Activated CD8-positive, alpha-beta memory T cell treated with anti-CD3 and anti-CD28 coated beads, Interleukin-2, amount 10 ng/mL, durations not matched to agents 7 days and 5 days (primary cell): ENCODE measurements at places on chromosomes 16 and 17. TPM values are rescaled to one million over a fixed set of nuclear protein-coding genes. Genes with fewer than 3 reads are reported as not detected.

- H3K4me3 ChIP-seq = no peak overlapping the region
- no peak for DNase-seq
- H3K36me3 ChIP-seq = no peaks in the 10 kb centered on the region
- H3K27me3 ChIP-seq = no peaks in the 10 kb centered on the region
- peaks cover 64% of the 10 kb centered on the region for H3K4me1 ChIP-seq
- H3K27ac ChIP-seq = peak overlapping the region; percentile 28
These were observed 123.7 kb downstream of the METRNL start for GRCh38 chr17:83203073-83203471.

- no peaks in the 10 kb centered on the region for H3K4me1 ChIP-seq
- no peak overlapping the region for H3K4me3 ChIP-seq
These were observed 42.0 kb downstream of the PITPNM3 start for GRCh38 chr17:6514371-6514770.

GRCh38 chr17:17700251-17700969 lies 19.2 kb downstream of the RAI1 start:
- H3K36me3 ChIP-seq = peaks cover 2% of the 10 kb centered on the region
- H3K27ac ChIP-seq = no peak overlapping the region
- no peak for DNase-seq
- H3K4me1 ChIP-seq = peaks cover 11% of the 10 kb centered on the region
- no peak overlapping the region for H3K4me3 ChIP-seq

DNA sequence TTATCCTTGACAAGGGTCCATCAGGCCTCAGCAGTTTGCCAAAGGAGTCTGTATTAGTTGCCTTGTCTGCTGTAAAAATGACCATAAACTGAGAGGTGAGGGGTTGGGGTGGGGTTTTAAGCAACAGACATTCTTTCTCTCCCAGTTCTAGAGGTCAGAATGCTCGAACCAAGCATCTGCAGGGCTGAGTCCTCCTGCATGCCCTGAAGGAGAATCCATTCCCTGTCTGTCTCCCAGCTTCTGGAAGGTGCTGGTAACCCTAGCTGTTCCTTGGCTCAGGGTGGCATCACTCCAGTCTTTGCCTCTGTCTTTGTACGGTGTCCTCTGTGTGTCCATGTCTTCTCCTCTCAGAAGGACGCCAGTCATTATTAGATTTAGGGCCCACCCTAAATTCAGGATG lies 17.5 kb upstream of the IRF8 start:
- no peaks in the 10 kb centered on the region for H3K36me3 ChIP-seq
- peaks cover 5% of the 10 kb centered on the region for H3K4me1 ChIP-seq
- no peak overlapping the region for H3K4me3 ChIP-seq
- H3K27me3 ChIP-seq = peaks cover 78% of the 10 kb centered on the region
- DNase-seq = no peak
- no peak overlapping the region for H3K27ac ChIP-seq

DNA sequence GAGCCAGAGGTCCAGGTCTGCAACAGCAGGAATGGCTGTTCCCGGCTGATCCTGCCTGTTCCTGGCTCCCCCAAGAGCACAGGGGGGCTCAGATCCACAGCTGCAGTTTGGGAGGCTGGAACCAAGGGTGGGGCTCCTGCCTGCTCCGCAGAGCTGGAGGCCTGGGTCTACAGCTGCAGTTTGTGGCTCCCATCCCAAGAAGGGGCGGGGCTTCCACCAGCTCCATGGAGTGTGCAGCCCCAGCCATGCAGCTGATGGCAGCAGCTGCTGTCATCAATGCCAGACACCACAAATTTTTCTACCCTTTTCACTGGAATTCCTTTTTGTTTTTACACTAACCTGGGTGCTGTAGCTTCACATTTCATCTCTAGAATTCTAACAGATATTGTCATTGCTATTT lies 135.4 kb upstream of the KIF2B start:
- H3K27ac ChIP-seq = no peak overlapping the region
- no peak for DNase-seq
- no peaks in the 10 kb centered on the region for H3K27me3 ChIP-seq
- H3K4me1 ChIP-seq = no peaks in the 10 kb centered on the region
- H3K36me3 ChIP-seq = no peaks in the 10 kb centered on the region
- no peak overlapping the region for H3K4me3 ChIP-seq

DNA sequence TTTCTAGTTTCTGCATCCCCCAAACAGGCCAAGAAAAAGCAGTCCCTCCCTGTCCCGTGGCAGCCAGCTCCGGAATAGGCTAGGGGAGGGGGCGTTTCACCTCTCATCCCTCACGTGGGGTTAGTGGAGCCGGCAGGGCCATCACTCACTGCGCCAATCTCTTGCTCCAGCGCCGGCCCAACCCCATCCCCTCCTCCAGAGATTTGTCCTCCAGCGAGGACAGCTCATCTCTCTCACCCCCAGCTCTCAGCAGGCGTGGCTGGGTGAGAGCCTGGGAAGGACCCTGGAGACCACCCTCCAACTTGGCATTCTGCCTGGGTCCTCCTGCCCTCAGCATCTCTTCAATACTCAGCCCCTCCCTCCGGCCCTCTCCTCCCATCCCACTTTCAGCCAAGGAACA lies 74.1 kb downstream of the TMEM132E start:
- H3K4me1 ChIP-seq = no peaks in the 10 kb centered on the region
- H3K4me3 ChIP-seq = no peak overlapping the region
- no peak overlapping the region for H3K27ac ChIP-seq
- H3K36me3 ChIP-seq = no peaks in the 10 kb centered on the region

Gene ELMO3
- total RNA-seq = 9.8 TPM

Gene CES3
- total RNA-seq = 2.3 TPM

Gene TBC1D26
- total RNA-seq = not detected

Gene C16orf82
- not detected for total RNA-seq

Gene OTOP3
- total RNA-seq = not detected

Gene FBXW10
- total RNA-seq = not detected
